OCI-LY7 (cell line): ENCODE measurements at places on chromosomes 4 and X.

DNA sequence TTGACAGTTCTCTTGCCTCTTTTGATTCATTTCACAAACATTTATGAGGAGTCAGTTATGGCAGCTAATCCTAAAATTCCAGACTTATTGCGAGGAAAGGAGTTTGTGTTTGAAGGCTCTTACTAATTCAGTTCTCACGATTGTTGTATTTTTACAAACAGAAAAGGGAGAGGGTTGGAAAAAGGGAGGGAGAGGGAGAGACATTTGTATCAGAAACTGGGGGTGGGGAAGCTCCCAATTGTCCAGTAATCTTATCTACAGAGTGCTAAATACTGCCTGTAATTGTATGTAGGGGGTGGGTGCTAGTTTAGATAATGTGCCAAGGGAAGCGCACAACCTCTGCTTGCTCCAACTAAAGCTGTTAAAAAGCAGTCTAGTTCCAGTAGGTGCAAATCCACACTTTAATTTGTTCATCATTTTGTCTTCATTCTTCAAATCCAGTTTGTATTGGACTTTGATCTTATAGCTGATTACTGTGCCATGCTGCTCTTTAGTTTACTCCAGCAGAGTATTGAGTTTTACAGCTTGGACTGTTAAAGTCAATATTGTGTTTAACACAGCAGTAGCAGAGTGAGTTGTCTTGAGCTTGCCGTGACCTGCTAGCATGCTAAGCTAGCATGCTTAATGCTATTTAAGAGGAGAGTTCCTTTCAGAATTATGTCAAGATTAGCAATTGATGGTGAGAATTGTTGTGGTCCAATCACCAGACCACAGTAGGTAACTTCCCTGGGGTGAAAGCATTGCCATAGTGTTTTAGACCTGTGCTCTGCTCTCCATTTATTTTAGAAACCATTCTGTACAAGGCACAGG is 13.9 kb downstream of the FNIP2 start:
- DNase-seq = no peak

- DNase-seq = no peak
Measured at GRCh38 chr4:17544831-17545234, 29.9 kb downstream of the CLRN2 start.

- DNase-seq = no peak
Measured at GRCh38 chr4:150510176-150510865, 71.6 kb upstream of the MAB21L2 start.

DNA sequence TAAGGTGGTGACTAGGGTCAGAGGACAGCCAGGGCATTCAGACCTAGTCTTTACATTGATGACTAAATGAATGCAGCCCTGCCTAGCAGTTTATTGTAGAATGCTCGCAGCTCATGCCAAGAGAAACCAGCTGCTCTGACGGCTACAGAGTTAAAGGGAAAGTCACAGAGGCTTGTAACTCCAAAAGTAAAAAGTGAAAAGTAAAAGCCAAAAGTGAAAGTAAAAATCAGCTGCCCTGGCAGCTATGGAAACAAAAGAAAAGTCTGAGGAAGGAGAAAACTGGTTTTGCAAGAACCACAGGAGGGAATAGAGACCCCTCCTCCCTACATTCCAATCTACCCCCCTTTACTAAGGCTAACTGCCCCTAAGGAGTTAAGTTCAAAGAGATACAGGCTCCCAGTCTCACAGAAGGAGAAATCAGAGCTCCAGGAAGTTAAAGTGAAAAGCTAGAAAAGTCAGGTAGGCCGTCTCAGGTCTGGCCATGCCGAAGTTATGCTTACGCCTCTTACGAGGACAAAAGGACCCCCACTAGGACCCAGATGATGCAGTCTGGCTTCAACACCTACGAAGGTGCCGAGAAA is 6.0 kb downstream of the GAGE10 start:
- no peak for DNase-seq

- no peak for DNase-seq
Measured at GRCh38 chr4:32735856-32736590, 2015.9 kb downstream of the PCDH7 start.

DNA sequence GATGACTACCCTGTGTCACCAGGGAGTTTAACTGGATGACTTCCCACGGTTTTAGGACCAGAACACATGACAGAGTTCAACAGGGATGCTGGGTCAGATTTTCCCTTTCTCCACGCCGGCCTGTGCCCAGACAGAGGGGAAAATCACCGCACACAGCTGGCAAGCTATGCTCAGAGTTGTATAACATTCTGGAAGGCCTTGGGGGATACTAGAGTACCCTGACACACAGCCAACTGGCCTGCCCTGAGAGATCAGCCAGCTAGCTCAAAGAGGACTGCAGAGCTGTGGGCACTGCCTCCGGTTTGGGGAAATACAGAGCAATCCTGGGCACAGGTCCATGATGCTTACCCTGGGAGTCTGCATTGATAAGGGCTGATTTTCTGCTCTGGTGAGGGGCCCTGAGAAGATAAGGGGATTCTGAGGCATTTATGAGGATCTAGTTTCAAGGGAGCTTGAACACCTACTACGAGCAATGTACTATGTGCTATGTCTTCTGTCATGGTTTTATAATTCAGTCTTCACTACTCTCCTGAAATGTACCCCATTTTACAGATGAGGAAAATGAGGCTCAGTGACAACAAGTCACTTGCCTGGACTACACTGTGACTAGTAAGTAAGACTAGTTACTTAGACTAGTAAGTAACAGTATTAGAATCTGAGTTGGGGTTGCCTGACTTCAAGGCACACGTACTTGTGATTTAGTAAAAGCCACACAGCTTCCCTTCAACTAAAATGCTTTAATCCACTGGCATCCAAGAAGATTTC is 14.7 kb downstream of the C4orf54 start:
- DNase-seq = no peak

DNA sequence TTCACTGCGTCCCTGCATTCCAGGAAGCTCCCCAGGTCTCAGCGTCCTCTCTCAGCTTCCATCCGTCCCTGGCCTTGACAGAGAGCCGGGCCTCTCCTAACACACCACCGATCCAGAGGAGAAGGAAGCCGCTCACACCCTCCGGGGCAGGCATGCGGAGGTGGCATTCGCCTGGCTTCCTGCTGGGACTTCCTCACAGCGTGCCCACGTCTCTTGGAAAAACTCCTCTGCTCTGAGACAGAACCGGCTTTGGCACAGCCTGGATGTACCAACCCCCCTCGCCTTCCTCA is 3.2 kb downstream of the CTAG2 start:
- no peak for DNase-seq

DNA sequence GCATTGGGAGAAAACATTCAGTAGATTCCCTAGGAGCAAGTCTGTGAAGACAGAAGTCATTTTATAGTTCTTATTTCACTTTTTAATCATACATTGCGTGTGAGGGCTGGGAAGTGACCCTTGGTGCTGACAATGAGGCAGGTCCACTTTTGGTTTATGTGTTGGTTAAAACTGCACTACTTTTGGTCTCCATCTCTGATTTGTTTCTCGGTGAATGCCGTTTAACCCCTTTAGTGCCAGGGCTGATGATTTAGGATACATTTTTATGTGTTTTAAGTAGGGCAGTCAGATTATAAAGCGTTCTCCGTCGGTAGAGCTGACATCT is 110.4 kb downstream of the AFF1 start:
- DNase-seq = no peak
